Kidney epithelial cell (primary cell): ENCODE measurements at places on chromosomes 3 and 15. TPM values are rescaled to one million over a fixed set of nuclear protein-coding genes. Genes with fewer than 3 reads are reported as not detected.

- DNase-seq, result no peak
Measured at GRCh38 chr3:158109295-158109803, 540 bp upstream of the RSRC1 start.

ZBTB20 gene
- 32.5 and 34.9 TPM in 2 replicates for total RNA-seq

GOLGA8M gene
- total RNA-seq, result not detected in 2 replicates

DNA sequence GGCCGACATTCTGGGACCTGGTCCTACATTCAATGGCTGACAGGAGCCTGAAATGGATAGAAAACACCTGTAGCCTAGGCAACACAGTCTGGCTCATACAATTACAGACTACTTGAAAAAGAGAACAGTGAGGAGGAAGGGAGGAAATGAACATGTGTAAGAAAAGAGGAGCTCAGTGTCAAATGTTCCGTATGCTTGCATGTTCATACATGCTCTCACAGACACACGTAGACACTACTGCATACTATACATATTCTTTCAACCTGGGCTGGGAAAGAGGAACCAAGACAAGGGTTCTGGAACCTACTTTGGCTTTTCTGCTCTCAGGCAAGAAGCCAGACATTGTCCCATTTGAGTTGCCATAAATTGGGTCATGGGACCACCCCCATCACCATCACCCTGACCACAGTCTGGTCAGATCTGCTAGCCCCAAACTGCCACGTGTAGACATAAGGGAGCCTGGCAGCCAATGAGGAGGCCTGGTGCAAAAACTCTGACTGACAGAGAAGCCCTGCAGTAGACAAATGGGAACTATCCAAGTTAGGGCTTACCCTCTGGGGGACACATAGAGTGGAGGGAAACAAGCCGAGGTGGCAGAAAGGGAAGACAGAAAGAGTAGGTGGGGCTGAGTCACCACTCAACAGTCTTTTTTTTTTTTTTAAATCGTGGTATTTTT lies 310.0 kb downstream of the SHQ1 start:
- DNase-seq, result no peak

GRCh38 chr3:2765002-2765579 lies 345.1 kb downstream of the IL5RA start:
- DNase-seq, result no peak

GRCh38 chr3:44439499-44440295 lies 37.8 kb downstream of the ZNF445 start:
- DNase-seq, result no peak

DNA sequence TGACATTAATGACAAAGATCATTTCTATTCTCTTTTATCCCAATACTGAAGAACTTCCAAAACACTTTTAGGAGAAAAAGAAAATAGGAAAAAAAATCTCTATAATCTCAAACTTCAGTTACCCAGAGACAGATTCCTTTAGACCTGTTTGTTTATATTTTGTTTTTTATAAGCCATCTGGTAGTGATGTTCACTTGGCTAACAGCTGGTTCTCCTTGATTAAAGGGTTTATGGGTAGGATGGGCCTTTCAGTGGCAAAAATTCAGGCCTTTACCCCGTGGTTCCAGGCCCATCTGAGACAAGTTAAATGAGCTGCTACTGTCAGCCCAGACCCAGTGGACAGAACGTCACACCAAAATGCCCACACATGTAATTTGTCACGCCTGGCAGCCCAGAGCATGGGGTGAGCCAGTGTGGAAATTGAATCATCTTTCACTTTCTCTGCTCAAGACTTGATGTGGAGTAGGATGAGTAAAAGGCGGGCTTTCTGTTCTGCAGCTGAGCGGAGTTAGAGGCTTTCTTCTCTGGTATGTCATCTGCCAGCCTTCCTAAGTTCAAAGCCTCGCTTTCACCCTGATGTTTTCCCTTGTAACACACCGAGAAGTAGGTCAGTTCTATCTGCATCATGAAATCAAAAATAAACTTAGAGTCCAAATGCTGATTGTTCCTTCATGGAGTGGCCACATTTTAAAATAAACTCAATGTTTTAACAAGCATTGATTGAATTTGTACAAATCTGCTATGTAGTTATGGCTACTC lies 62.5 kb upstream of the SKOR1 start:
- DNase-seq, result peak; percentile 18

DNA sequence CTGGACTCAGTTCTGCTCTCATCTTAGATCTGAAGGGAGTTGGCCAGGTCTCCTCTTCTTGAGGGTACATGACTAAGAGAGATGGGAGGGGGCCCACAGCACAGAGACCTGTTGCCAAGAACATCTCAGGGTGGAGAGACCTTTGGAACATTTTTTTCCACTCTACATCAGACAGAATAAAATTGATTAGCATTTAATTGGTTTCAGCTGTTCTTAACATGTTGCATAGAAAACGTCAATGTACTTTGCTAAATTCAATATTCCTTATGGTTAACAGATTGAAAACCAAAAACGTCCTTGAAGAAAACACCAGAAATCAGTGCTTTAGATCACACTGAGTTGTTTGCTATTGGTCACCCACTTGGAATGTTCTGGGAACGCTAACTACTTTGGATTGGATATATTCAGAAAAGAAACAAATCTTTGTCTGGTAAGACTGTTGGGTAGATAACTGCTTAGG lies 36.4 kb upstream of the FSTL1 start:
- DNase-seq, result no peak

DNA sequence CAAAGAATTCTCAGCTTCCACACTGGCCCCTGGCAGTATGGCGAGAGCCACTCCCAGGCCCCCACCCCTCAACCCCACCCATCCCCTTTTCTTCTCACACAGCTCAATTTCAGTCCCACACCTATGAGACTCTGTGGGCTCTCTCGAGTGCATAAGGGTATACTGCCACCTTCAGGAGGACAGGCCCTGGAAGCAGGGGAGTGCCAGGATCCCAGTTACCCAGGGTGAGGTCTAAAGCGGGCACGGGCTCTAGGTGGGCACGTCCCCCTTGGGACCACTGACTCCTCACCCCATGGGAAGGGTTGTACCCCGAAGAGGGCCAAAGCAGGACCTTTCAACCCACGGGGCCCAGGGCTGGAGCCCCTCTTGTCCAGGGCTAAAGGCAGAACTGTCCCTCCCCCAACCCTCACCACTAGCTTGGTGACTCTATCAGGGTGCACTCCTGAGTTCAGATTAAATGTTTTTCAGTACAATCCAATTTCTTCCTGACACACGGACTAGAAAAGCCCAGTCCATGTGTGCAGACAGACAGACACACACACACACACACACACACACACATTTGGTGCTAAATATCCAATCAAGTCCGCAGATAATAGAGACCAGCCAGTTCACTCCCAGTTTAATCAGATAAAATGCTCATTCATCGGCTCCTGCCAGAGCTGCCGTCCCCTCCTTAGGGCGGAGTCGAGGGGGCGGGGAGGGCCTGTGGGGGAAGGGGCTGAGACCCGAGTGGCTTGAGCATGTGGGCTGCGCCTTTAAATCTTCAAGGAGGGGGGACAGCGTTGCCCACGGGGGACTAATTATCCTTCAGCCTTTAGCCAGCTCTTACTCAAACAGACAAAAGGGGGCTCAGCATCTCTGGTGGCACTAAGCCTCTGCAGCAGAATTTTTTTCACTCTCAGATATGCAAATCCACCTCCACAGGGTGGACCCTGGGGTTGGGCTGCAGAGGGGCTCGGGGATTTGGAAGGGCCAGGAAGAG lies 59.3 kb downstream of the CYP11A1 start:
- DNase-seq, result no peak

DNA sequence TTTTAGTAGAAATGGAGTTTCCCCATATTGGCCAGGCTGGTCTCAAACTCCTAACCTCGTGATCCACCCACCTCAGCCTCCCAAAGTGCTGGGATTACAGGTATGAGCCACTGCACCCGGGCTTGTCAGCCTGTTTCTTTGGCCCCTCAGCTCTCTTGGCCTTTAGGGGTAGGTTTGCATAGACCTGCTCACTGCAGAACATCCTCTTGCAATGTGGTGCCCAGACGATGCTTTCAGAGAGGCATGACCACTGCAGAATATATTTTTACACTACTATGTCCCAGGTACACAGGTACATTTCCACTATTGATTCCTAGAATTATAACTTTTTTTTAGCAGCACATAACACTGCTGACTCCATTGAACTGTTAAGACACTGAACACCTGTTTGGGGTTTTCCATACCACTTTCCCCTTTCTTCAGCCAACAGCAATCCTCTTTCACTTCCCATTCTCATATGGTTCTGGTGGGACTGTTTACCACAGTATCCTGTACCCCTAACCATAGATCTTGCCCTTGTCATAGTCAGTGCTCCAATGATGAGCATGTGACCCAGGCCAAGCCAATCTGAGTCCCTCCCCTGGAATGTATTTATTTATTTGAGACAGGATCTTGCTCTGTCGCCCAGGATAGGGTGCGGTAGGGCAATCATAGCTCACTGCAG lies 21.1 kb downstream of the CCDC32 start:
- DNase-seq, result no peak

TICRR gene
- total RNA-seq, result 1.7 and 2.2 TPM in 2 replicates

DNA sequence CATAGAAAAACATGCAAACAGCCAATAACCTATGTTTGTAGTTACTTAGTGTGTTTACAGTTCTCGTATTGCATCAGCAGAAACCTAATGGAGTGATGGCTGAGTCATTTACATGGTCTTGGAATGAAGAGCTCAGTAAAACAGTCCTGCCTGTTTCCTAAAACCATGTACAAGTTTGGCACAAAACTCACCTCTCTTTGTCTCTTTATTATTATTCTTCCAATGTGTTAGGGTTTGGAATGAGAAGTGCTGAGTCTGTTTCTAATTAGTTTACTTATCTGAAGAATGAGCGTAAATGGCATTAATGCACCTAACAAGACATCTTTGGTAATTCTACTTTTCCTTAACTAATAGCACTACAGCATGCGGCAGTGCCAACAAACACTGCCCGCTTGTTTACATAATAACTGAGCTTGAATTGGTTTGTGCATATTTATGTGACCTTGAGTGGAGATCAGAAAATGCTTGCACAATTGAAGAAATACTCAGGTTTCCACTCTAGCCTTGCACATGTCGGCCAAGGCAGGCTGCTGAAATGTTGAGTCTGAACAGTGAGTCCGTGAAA lies 385.4 kb upstream of the SEMA6D start:
- DNase-seq, result no peak

PDCD10 gene
- total RNA-seq, result 93.3 and 101 TPM in 2 replicates

DNA sequence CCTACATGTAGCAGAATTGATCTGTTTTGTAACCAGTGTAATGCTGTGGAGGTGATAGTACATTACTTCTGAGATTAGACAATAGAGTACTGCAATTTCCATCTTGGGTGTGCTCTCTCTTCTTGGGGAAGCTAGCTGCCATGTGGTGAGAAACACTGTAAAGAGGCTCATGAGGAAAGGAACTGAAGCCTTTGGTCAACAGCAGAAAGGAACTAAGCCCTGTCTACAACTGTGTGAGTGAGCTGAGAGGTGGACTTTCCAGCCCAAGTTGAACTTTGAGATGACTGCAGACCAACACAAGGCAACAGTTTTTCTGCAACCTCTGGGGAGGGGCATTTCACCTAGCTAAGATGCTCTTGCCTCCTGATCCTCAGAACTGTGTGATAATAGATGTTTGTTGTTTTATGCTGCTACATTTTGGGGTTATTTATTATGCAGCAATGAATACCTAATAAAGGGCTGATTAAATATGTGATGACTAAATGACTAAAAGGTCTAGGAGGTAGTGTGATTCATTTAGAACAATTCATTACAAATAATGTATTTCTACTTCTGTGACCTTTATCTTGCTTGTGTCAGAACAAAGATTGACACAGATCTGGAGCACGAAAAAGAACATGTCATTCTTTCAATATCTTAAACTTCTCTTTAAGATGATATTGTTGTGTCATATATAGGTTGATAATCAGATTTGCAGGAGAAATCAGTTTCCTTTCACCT lies 121.6 kb upstream of the THRB start:
- DNase-seq, result no peak

LMAN1L gene
- not detected in 2 replicates for total RNA-seq

- DNase-seq, result no peak
Measured at GRCh38 chr15:90895571-90896117, 7.5 kb upstream of the MAN2A2 start.

GRCh38 chr3:33980252-33980651 lies 181.8 kb downstream of the PDCD6IP start:
- DNase-seq, result peak; percentile 90

- no peak for DNase-seq
Measured at GRCh38 chr3:75049533-75049932, 435.1 kb upstream of the CNTN3 start.

GRCh38 chr3:143657391-143657790 lies 190.9 kb downstream of the SLC9A9 start:
- DNase-seq, result no peak

DNA sequence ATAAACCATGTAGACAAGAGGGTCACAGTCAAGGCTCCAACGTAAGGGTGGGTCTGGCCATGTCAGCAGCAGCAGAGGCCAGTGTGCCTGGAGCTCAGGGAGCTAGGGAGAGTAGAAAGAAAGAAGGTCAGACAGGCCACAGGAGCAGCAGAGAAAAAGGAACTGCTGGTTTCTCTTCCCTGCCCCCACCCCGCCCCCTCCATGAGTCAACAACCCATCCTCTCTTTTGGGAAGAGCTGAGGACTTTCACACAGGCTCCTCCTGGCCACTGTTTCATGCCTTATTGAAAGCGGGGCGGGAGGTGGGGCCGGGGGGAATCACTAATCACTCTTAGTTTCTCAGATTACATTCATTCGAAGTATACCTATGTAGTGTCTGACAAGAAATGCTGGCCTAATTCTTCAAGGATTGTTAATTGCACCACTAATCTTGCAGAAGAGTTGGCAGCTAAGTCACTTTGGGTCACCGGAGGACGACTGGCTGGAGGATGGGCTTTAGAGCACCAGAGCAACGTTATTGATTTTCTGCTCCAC lies 9.1 kb upstream of the SCG3 start:
- no peak for DNase-seq

PLA2G4E gene
- total RNA-seq, result not detected in 2 replicates
